ENCODE measurements at places on chromosomes 6 and 20.

- DNase-seq = no peak
Measured at GRCh38 chr20:9076440-9076839, 7.6 kb downstream of the PLCB4 start.

- DNase-seq = no peak
Measured at GRCh38 chr6:45376310-45377042, 1.3 kb downstream of the SUPT3H start.

- DNase-seq = no peak
Measured at GRCh38 chr6:73951183-73951582, 255.2 kb downstream of the CD109 start.

DNA sequence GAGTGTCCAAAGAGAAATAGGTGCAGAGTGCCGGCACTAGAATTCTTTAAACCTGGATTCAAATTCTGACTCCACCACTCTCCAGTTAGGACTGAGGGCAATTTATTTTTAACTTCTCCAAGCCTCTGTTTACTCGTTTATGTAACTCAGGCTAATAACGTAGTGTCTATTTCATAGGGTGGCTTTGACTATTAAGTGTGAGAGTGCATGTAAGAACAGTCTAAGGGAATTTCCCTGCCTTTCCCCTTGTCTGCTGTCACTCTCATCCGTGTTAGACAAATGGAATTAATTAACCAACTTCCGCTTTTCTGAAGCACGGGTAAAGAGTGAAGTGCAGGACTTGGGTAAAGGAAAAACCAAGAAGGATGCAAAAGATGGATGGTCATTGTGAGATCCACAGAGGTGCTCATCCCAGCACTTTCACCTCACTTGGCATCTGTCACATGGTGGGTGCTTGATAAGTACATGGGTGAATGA lies 4.1 kb upstream of the ZKSCAN8 start:
- peak; percentile 69 for DNase-seq

- no peak for DNase-seq
Measured at GRCh38 chr6:119020597-119021561, 57.6 kb downstream of the FAM184A start.

DNA sequence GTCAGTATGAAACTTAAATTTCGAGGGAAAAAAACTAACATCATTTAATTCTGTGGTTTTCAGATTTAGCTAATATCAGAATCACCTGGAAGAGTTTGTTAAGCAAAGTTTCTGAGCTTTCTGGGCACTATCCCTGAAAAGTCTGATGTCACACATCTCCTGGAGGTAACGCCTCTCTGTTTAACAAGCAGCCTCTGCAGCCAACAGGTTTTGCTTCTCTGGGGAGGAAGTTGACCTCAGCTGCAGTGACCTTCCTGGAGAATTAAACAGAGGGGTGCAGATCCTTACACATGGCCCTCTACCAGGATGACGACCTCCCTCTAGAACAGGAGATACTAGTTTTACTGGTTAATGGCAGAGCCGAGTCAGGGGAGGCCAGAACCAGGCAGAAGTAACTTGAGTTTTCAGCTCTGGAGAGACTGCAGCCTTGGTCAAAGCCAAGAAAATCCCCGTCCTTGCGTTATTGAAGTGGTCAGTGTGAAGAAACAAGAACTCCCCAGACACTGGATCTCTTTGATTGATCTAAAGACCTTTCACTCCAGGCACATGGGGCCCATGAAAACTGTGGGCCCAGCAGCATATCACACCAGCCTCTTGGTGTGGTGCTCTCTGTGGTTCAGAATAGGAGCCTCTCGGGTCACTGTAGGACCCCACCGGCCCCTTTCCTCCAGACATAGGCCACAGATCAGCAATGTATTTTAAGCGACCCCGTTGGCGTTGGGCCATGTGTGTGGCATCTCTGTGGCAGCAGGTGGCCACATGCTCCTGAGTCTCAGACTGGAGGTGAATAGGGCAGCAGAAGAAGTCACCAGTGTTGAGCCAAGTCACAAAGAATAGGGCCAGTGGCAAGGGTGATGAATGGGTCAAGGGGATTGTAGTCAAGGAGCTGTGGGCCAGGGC lies 33.4 kb upstream of the CCR6 start:
- DNase-seq = no peak

All from CD4-positive, alpha-beta T cell treated with Interleukin-12 subunit alpha and Interleukin-12 subunit beta, for 1 hour (primary cell).